ENCODE measurements at places on chromosomes 13 and 19. TPM values are rescaled to one million over a fixed set of nuclear protein-coding genes. Genes with fewer than 3 reads are reported as not detected.

The SIGLEC10 gene
- not detected for total RNA-seq

The ZNF880 gene
- 34.0 TPM for total RNA-seq

The HNRNPL gene
- total RNA-seq, result 144 TPM

The ZNF543 gene
- total RNA-seq, result 11.2 TPM

The URAD gene
- not detected for total RNA-seq

The FCHO1 gene
- 0.65 TPM for total RNA-seq

The FREM2 gene
- total RNA-seq, result under 0.01 TPM

The HSH2D gene
- total RNA-seq, result not detected

The SMIM17 gene
- total RNA-seq, result not detected

The KASH5 gene
- total RNA-seq, result not detected

The CACNG7 gene
- 1.7 TPM for total RNA-seq

The ZNF443 gene
- total RNA-seq, result 2.0 TPM

The IFI30 gene
- 21.5 TPM for total RNA-seq

The PRRG2 gene
- 0.65 TPM for total RNA-seq

The ZSWIM9 gene
- total RNA-seq, result 5.3 TPM

The SH2D3A gene
- total RNA-seq, result not detected

The BRSK1 gene
- total RNA-seq, result 10.8 TPM

The ZNF135 gene
- total RNA-seq, result 5.1 TPM

The NDUFA7 gene
- 31.8 TPM for total RNA-seq

The CEACAM8 gene
- total RNA-seq, result not detected

The CYP2A13 gene
- not detected for total RNA-seq

The ZNF560 gene
- total RNA-seq, result 0.33 TPM

The IRS2 gene
- total RNA-seq, result 3.3 TPM

The ZNF583 gene
- total RNA-seq, result 3.9 TPM

The KHSRP gene
- total RNA-seq, result 152 TPM

The TMEM38A gene
- total RNA-seq, result 5.1 TPM

The CPB2 gene
- not detected for total RNA-seq

The EHD2 gene
- total RNA-seq, result 370 TPM

The CEACAM7 gene
- not detected for total RNA-seq

The C3 gene
- total RNA-seq, result 313 TPM

The TNFSF9 gene
- 0.99 TPM for total RNA-seq

The NLRP9 gene
- total RNA-seq, result not detected

The ZNF69 gene
- 7.1 TPM for total RNA-seq

The MEF2B gene
- total RNA-seq, result not detected

The GIPR gene
- total RNA-seq, result 0.52 TPM

The CCDC61 gene
- total RNA-seq, result 4.5 TPM

The USHBP1 gene
- 0.07 TPM for total RNA-seq

The SPATA13 gene
- total RNA-seq, result 11.7 TPM

The RPL18 gene
- 1,103 TPM for total RNA-seq

The SIAH3 gene
- not detected for total RNA-seq

The MAB21L1 gene
- 3.3 TPM for total RNA-seq

The FGF22 gene
- not detected for total RNA-seq

The KLF1 gene
- total RNA-seq, result not detected

The ONECUT3 gene
- not detected for total RNA-seq

The ZNF844 gene
- total RNA-seq, result 8.8 TPM

The PLPPR3 gene
- total RNA-seq, result 0.30 TPM

The IRGC gene
- total RNA-seq, result not detected

The CACNG6 gene
- total RNA-seq, result 0.43 TPM

The MISP3 gene
- total RNA-seq, result 1.6 TPM

The ZNF607 gene
- total RNA-seq, result 6.8 TPM

The KLK8 gene
- not detected for total RNA-seq

The PEAK3 gene
- total RNA-seq, result not detected

The ZIC5 gene
- total RNA-seq, result not detected

The KLK3 gene
- total RNA-seq, result not detected

All from smooth muscle cell of the pulmonary artery (primary cell).